ENCODE measurements at places on chromosomes 5 and 9.

- no peak for DNase-seq
These were observed 101.8 kb upstream of the TAF11L2 start for GRCh38 chr5:17396247-17396646.

GRCh38 chr5:8114597-8115266, 245.8 kb downstream of the MTRR start:
- no peak for DNase-seq

DNA sequence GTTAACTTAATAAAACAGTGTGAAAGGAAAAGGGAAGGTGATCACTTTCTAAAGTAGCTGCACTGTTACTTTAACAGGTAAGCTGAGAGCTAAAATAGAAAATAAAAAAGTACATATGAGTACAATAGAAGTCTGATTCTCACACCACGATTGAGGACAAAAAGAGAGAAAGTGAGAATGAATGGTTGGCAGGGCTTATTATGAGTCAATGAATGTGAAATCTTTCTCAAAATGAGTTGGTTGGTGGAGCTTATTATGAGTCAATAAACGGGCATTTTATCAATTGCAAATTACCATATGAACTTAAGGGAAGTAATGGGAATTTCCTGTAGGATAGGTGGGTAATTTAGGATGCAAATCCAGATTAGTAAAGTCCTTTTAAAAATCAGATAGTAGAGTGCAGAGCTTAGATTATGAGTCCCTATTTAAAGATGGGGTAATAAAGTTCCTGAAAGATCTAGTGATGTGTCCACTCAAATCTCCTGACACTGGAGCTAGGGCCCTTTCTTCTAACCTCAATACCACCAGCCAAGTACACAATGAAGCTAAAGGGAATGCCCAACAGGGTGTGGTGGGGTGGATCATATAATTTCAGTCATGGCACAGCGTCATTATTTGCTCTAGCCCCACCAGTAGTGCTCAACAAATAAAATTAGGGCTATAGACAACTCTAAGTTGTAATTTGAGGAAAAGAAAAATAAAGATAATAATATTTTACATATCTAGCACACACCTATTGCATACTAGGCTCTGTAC, 21.1 kb upstream of the TLR4 start:
- no peak for DNase-seq

- no peak for DNase-seq
These were observed 189.6 kb downstream of the ICE1 start for GRCh38 chr5:5612096-5612495.

DNA sequence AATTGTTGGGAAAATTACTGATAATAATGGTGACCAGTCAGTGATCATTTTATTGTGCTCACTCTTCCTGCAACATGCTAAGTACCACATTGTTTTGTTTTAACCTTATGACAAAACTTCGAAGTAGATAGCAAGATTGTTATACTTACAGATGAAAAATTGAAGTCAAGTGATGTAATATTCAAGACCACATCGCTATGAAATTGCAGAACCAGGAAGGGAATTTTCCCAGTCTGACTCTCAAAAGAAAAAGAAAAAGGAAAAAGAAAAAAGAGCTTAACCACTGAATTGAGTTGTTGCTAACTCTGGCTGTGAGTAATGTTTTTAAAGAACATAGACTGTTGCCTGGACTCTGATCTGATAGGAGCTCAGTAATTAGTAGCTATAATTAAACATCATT, 170.6 kb upstream of the HAPLN1 start:
- DNase-seq = no peak

- no peak for DNase-seq
These were observed 21.0 kb downstream of the MACROH2A1 start for GRCh38 chr5:135377751-135378680.

DNA sequence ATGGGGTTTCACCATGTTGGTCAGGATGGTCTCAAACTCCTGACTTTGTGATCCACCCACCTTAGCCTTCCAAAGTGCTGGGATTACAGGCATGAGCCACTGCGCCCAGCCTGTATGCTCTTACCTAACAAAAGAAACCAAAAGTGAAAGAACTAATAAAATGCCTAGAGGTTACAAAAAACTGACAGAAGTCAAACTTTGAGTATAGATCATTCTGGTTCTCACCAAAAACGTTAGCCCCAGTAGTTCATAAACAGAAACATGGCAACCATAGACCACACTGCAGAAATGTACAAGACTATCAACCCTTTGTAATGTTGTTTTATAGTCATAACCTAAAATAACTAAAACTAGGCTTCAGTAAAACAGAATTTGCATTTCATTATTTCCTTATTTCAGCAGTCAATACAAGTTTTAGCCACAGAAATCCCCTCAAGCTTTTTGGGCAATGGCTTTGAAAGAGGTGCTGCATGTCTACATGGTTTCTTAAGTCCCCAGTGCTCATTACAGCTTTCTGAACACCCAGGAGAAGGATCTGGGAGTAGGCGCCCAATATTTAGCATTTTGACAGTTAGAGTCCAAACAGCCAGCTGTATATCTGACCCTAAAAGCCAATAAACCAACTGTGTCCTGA, 72.5 kb downstream of the EPB41L4A start:
- DNase-seq = no peak

DNA sequence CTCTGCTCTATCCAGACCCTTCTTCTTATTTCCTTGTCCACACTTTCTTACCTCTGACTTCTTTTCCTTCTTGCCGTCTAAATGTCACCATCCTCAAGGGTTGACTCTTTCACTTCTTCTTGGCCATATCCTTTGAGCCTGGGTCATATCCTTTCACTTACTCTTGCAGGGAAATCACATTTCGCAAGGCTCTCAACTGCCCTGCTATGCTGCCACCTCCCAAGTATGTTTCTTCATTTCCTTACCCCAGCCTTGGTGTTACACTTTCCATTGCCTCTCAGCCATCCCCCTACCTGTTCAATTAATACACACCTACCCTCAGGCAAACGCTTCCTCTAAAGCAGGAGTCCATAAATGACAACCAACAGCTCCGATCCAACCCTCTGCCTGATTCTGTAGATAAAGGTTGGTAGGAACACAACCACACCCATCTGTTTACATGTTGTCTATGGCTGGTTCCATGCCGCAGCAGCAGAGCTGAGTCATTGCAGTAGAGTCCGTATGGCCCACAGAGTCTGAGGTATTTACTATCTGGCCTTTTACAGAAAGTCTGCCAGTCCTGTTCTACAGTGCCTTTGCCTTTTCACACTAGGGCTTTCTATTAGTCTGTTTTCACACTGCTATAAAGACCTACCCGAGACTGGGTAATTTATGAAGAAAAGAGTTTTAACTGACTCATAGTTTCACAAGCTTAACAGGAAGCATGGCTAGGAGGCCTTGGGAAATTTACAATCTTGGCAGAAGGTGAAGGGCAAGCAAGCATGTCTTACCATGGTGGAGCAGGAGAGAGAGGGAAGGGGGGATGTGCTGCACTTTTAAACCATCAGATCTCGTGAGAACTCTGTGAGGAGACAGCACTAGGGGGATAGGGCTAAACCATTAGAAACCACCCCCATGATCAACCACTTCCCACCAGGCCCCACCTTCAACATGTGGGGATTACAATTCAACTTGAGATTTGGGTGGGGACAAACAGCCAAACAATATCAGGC, 97.9 kb downstream of the SV2C start:
- no peak for DNase-seq

DNA sequence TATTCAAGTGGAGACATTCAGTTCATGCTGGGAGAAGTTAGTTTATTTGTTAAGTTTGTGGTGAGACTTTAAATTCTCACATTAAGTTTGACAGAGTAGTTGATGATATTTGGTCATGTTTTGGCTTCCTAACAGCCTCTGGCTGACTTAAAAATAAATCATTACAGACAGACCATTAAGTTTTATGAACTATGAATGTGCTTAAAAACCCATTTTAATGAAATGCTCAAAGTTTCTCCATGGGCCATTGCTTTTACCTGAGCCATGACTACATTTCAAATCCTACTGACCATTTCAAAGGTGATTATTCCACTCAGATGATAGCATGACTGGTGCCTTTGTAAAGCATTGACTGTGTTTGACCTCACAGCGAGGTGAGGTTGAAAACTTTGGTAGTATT, 192.7 kb downstream of the LRRC70 start:
- no peak for DNase-seq

DNA sequence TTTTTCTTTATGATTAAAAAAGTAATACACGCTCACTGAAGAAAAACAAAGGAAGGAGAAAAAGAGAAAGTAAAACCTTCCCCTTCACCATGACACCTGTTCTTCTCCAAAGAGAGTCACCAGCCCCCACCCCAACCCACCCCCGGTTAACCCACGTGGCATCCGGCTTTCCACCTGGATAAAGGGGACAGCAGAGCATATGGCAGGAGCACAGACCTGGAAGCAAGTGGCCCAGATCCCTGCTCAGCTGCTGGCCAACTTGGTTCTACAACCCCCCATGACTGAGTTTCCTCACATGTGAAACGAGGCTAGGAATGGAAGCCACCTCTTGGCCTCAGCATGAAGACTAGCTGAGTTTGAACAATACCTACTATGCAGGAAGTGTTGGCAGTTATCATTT, 5.1 kb downstream of the CCDC180 start:
- no peak for DNase-seq

- no peak for DNase-seq
These were observed 27.5 kb upstream of the HAND1 start for GRCh38 chr5:154505567-154505966.

- no peak for DNase-seq
These were observed 136.5 kb downstream of the SNX18 start for GRCh38 chr5:54653956-54654614.

DNA sequence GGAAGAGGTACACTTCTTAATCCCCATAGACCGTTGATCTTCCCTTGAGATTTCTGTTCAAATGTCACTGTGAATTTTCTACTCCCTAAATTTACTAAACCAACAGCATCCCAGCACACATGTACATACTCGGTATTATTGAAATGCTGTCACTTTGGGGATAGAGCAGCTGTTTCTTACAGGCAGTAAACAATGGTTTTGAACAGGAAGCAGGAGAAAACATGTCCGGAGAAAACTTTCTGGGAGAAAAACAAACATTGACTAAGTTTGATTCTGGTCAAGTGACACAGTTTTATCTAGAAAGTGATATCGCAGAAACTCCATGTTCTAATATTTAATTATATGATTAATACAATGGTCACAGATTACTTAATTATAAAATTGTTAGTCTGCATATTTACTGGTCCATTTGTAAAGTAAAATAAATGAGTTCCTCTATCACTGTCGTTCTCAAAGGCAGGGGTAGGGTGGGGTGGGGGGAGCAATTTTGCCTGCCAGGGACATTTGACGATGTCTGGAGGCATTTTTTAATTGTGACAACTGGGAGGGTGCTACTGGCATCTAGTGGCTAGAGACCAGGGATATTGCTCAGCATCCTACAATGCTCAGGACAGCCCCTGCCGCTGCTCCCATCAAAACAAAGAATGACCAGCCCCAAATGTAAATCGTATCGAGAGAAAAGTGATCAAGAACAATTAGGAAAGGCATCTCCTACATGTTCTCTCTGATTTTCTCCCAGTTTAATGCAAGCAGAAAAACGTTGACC, 12.2 kb downstream of the TAS2R1 start:
- no peak for DNase-seq

GRCh38 chr5:9294793-9295465, 250.9 kb downstream of the SEMA5A start:
- no peak for DNase-seq

- no peak for DNase-seq
These were observed 9.0 kb downstream of the CDH12 start for GRCh38 chr5:22844155-22844554.

- no peak for DNase-seq
These were observed 13.5 kb downstream of the TRPM6 start for GRCh38 chr9:74874220-74874619.

GRCh38 chr5:66224274-66224673, 80.2 kb downstream of the SREK1 start:
- no peak for DNase-seq

GRCh38 chr9:114634387-114634786, 23.2 kb downstream of the TEX53 start:
- DNase-seq = no peak

DNA sequence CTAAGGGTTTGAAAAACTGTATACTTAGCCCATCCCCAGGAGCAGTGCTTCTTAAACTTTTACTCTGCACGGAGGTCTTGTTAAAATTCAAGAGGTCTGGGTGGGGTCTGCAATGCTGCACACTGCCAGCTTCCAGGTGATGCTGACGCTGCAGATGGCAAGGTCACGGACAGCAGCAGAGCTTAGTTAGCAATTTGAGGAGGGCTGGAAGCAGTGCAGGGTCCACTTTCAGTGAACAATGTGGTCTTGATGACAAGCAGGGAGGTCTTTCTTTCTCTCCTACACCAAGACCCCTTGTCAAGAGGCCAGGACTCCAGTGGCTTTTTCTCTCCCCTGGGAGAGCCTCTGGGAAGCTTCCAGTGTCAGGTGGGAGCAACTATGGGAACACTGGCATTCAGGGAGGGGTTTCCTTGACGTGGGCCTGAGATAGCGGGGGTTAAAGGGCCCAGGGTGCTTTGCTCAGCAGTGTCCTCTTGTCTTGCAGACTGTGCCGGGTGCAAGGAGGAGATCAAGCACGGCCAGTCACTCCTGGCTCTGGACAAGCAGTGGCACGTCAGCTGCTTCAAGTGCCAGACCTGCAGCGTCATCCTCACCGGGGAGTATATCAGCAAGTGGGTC, 65.0 kb upstream of the AFAP1L1 start:
- DNase-seq = no peak

- peak; percentile 94 for DNase-seq
These were observed 30.6 kb upstream of the SMU1 start for GRCh38 chr9:33106827-33107621.

GRCh38 chr9:98576354-98576753, 132.4 kb downstream of the GABBR2 start:
- DNase-seq = no peak

GRCh38 chr9:98603821-98604383, 104.8 kb downstream of the GABBR2 start:
- no peak for DNase-seq

- DNase-seq = no peak
These were observed 141.2 kb upstream of the ASTN2 start for GRCh38 chr9:117555964-117556629.

- DNase-seq = no peak
These were observed 78.3 kb downstream of the TNC start for GRCh38 chr9:115039516-115040120.

GRCh38 chr5:5645891-5646290, 223.4 kb downstream of the ICE1 start:
- DNase-seq = no peak

DNA sequence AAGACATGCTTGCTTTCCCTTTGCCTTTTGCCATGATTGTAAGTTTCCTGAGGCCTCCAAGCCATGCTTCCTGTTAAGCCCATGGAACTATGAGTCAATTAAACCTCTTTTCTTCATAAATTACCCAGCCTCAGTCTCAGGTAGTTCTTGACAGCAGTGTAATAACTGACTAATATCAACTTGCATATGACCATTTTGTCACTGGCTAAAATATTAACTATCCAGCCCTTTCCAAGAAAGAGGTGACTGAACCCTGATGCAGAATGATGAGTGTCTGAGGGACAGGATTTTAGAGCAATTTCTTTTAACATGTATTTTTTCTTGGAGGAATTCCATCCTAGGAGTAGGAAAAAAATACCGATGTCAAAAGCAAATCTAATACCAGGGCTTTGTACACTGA, 266.1 kb downstream of the SEMA5A start:
- no peak for DNase-seq
